ENCODE measurements at places on chromosomes 3 and 15.

- no peaks in the 10 kb centered on the region for H3K27me3 ChIP-seq
- H3K4me3 ChIP-seq: no peak overlapping the region
Measured at GRCh38 chr15:73691396-73691795, 7.2 kb downstream of the CD276 start.

DNA sequence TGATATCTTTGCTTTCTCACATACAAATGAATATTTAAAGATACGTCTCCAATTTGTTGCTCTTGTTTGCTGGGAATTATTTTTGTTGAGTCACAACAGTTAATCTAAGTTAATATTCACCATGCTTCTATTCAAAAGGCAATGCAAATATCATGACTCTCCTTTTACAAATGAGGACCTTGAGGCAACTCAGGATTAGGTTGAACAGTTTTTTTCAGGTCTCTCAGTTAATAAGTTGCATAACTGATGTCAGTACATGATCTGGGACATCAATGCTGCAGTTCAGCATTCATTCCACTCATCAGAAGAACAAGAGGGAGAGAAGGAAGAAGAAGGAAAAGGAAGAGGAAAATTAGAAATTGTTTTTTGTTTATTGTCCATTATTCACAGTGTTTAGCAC is 781 bp upstream of the NAALADL2 start:
- H3K4me3 ChIP-seq: no peak overlapping the region
- peaks cover 15% of the 10 kb centered on the region for H3K4me1 ChIP-seq
- H3K27ac ChIP-seq: no peak overlapping the region
- H3K27me3 ChIP-seq: no peaks in the 10 kb centered on the region

- no peak for DNase-seq
- no peaks in the 10 kb centered on the region for H3K36me3 ChIP-seq
- H3K27ac ChIP-seq: no peak overlapping the region
- H3K4me3 ChIP-seq: no peak overlapping the region
- no peaks in the 10 kb centered on the region for H3K27me3 ChIP-seq
Measured at GRCh38 chr15:94580211-94580885, 349.0 kb downstream of the MCTP2 start.

- H3K27ac ChIP-seq: no peak overlapping the region
- H3K4me1 ChIP-seq: peaks cover 5% of the 10 kb centered on the region
- H3K4me3 ChIP-seq: no peak overlapping the region
- DNase-seq: no peak
- H3K36me3 ChIP-seq: no peaks in the 10 kb centered on the region
Measured at GRCh38 chr3:16315623-16316022, 50.6 kb downstream of the OXNAD1 start.

DNA sequence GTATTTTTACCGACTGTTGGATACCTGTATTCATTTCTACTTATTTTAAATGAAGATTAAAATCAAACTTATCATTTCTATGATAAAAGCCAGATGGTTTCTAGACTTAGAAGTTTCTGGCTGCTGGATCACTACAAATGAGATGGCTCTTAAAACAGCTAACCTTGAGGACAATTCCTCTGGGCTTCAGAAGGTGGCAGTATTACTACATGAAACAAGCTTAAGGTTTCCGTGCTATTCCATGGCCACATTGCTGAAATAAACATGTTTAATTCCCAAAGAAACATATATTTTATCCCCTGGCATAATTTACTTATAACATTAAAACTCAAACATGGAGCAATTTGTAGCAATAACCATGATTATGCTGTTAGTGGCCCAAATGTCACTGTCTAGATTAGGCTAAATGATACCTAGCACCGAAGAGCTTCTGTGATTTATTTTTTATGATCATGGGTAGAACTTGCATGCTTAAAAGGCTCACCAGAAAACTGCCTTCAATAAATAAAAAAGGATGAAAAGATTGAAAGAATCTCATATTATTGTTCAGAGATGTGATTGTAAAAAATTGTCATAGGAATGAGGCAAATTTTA is 204.0 kb upstream of the NANOGP8 start:
- H3K27me3 ChIP-seq: no peaks in the 10 kb centered on the region
- no peaks in the 10 kb centered on the region for H3K36me3 ChIP-seq
- no peaks in the 10 kb centered on the region for H3K4me1 ChIP-seq
- no peak overlapping the region for H3K4me3 ChIP-seq
- no peak overlapping the region for H3K27ac ChIP-seq

DNA sequence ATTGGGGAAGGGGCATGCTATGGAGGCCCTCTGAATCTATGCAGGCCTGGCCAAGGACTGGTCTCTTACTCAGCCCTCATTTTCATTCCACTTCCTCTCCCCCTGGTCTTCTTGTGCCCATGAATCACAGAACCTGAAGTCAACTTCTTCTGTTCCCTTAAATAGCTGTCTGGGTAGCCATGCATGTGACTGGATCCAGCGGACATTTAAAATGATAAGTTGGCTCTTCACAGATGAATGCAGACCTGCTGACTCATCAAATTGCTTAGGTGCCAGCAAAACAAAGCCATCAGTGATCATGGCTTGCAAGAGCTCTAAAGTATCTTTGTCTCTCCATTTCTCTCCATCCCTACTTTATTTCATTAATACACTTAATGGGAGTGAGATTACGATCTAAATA is 90.1 kb upstream of the CADPS start:
- no peak for DNase-seq
- no peaks in the 10 kb centered on the region for H3K36me3 ChIP-seq
- no peaks in the 10 kb centered on the region for H3K27me3 ChIP-seq
- H3K4me3 ChIP-seq: no peak overlapping the region

DNA sequence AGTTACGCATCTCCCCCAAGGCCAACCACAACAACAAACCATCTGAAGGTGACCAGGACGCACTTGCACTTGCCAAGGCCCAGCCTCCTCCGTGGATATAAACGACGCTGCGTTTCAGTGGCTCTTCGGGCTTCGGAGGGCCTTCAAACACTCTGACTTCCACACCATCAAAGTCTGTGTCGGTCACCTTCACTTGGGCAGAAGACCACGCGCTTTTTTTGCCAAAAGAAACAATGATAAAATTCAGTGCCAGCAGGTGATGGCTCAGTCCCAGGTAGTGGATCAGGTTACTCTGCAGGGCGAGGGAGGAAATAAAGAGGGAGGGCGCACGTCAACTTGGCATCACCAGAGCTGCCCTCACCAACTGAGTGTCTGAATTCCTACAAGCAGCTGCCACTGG is 63.0 kb downstream of the NCEH1 start:
- no peak overlapping the region for H3K27ac ChIP-seq
- DNase-seq: no peak
- no peaks in the 10 kb centered on the region for H3K36me3 ChIP-seq
- peaks cover 9% of the 10 kb centered on the region for H3K4me1 ChIP-seq
- no peaks in the 10 kb centered on the region for H3K27me3 ChIP-seq

GRCh38 chr3:51798411-51798963 is 19.4 kb upstream of the IQCF6 start:
- peak overlapping the region; percentile 0 for H3K27ac ChIP-seq
- peaks cover 70% of the 10 kb centered on the region for H3K4me1 ChIP-seq
- no peaks in the 10 kb centered on the region for H3K36me3 ChIP-seq
- DNase-seq: peak; percentile 72
- H3K27me3 ChIP-seq: no peaks in the 10 kb centered on the region
- H3K4me3 ChIP-seq: no peak overlapping the region

- H3K4me3 ChIP-seq: no peak overlapping the region
- H3K36me3 ChIP-seq: no peaks in the 10 kb centered on the region
- H3K27ac ChIP-seq: no peak overlapping the region
- no peaks in the 10 kb centered on the region for H3K27me3 ChIP-seq
- H3K4me1 ChIP-seq: peaks cover 13% of the 10 kb centered on the region
Measured at GRCh38 chr3:16801223-16801622, 83.5 kb upstream of the PLCL2 start.

DNA sequence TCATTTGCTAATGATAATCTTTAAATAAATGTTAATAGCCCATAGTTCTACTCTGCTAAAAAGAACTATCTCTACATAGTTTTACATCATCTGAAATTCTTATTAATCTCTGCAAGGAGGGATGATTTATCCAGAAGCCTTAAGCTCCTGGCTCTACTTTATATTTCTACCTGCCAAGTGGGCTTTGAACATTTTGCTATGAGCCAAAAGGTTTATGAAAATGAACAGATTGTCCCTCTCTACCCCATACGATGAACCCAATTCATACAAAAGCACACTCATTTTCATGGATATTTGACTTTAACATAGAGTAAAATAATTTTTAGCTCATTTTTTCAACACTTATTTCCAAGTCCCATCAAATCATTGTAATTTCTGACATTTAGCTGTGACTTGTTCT is 611.0 kb downstream of the NSUN3 start:
- no peaks in the 10 kb centered on the region for H3K4me1 ChIP-seq
- no peak overlapping the region for H3K4me3 ChIP-seq
- H3K27ac ChIP-seq: no peak overlapping the region
- no peaks in the 10 kb centered on the region for H3K36me3 ChIP-seq
- DNase-seq: no peak

DNA sequence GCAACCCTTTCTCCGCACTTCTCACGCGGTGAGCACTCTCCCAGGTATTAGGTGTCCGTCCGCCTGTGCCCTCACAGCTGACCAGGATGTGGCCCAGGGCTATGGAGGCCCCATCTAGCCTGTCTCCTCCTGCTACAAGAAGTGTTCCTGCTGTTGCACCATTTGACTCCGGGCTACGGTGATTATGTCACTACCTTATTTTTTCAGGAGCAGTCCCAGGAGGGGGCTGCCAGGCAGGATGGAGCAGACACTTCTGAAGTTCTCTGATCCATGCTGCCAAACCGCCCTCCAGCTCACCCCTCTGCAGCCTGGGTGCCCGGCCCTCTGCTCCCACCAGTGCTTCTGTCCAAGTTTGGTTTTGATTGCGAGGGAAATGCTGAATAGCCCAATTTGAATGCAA is 36.9 kb downstream of the ZXDC start:
- no peaks in the 10 kb centered on the region for H3K4me1 ChIP-seq
- H3K36me3 ChIP-seq: no peaks in the 10 kb centered on the region
- H3K4me3 ChIP-seq: no peak overlapping the region
- no peak overlapping the region for H3K27ac ChIP-seq

DNA sequence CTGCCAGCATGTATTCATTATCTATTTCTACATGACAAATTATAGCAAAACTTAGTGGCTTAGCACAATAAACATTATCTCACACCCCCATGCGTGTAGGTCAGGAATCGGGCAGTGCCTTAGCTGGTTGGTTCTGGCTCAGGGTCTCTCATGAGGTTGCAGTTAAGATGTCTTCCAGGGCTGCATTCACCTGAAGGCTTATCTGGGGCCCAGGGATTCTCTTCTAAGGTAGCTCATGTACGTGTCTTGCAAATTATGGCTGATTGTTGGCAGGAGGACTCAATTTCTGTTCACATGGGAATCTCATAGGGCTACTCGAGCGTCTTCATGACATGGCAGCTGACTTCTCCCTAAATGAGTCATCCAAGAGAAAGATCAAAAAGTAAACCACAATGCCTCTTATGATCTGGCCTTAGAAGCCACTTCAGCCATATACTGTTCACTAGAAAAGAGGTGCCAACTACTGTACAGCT is 42.9 kb upstream of the TSC22D2 start:
- H3K27ac ChIP-seq: no peak overlapping the region
- H3K4me3 ChIP-seq: no peak overlapping the region
- H3K4me1 ChIP-seq: no peaks in the 10 kb centered on the region
- H3K36me3 ChIP-seq: no peaks in the 10 kb centered on the region

DNA sequence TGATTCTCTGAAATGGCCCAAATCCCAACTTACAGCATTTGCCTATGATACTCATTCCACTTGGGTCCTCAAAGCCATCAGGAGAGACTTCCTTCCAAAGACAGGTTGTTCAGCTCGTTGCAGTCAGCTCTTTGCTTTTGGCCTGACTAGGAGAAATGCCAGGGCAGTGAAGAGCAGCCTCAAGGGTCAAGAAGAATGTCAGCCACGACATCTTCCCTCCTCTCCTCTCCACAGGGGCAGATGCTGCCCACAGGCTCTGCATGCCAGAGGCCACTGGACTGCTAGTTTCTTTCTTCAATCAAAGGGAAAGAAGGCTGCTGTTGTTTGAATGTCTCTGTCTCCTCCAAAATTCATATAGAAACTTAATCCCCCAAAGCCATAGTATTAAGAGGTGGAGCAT is 201.7 kb upstream of the PFN2 start:
- H3K4me1 ChIP-seq: no peaks in the 10 kb centered on the region
- H3K36me3 ChIP-seq: no peaks in the 10 kb centered on the region
- DNase-seq: no peak
- H3K27me3 ChIP-seq: no peaks in the 10 kb centered on the region
- H3K4me3 ChIP-seq: no peak overlapping the region

GRCh38 chr3:148075771-148076716 is 621.7 kb upstream of the AGTR1 start:
- peak; percentile 74 for DNase-seq
- no peaks in the 10 kb centered on the region for H3K27me3 ChIP-seq
- H3K4me1 ChIP-seq: no peaks in the 10 kb centered on the region
- H3K4me3 ChIP-seq: no peak overlapping the region

GRCh38 chr3:141763088-141763750 is at the start of gene GRK7:
Gene GRK7 (plus strand): TSS chr3:141763408. CDS start chr3:141778285, 14,877 bp downstream.
- 0 out of 2 replicates have a peak within 1 kb of the TSS, but pooled peaks have one; percentile 32 for H3K27ac ChIP-seq
- peak within 1 kb of the TSS; percentile 42 for H3K4me3 ChIP-seq
- H3K4me1 ChIP-seq: no peaks in the 10 kb centered on the region
- H3K27me3 ChIP-seq: no peaks in the 10 kb centered on the region
- DNase-seq: peak; percentile 30

Data from GM23338 (cell line).